ENCODE measurements at places on chromosomes 4 and X.

- no peak for DNase-seq
Measured at GRCh38 chrX:3748052-3748559, 34.7 kb upstream of the PRKX start.

DNA sequence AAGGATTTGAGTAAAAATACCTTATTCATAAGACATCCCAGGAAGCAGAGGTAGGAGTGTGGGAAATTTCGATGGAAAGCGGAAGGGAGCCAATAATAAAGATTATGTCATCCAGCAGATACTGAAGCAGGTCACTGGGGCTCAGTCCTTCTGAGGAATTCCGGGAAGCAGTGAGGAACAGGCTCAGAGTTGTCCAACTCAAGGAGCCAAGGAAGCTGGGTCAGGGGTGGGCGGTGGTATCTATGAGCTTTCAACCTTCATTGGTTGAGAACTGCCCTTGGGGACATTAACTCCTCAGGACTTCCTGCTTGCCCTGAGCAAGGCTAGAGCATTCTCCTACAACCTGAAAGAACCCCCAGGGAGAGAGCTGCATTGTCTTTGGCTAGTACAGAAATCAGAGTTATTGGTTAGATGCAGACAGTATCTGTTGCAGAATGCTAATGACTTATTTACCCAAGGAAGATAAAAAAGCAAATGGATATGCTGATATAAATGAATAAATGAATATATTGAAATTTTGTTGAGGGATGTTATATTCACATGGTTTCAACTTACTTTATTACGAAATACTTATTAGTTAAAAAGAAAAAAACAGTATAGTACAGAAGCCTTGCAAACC, 68.2 kb downstream of the DMP1 start:
- no peak for DNase-seq

DNA sequence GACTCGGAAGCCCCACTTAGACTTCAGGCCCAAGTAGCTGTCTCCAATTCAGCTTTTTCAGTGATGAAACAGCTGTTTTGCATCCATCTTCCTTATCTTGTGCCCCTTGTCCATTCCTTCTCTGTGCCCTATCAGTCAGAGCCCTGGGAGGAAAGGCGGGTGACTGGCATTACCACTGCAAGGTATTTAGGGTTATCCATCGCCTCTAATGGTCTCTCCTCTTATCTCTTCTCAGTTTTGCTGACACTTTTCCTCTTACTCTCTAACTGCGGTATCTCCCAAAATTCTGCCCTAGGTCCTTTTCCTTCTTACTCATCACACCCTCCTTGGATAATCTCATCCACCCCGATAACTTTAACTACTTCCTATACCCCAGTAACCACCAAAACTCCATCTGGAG, 13.7 kb downstream of the GAB3 start:
- DNase-seq: no peak

DNA sequence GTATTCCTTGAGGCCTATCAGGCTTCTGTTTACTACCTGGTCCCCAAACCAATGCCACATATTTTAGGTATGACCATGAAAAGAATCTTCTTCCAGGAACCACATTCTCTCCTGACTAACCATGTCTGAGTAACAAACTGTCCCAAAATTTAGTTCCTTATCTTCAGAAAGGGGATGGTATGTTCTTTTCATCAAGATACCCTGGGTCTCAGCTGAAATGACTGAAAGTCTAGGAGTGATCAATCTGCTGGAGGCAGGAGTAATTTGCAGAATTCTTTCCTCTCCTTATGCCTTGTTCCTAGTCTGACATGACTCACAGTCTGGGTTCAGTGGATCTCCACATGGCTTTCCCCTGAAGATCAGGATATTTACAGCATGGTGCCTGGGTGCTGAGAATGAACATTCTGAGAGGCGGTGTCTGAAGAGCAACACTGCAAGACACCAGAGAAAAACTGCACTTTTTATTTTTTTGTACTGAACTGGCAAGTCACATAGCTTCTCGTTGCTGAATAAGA, 665.5 kb downstream of the TLL1 start:
- DNase-seq: no peak

DNA sequence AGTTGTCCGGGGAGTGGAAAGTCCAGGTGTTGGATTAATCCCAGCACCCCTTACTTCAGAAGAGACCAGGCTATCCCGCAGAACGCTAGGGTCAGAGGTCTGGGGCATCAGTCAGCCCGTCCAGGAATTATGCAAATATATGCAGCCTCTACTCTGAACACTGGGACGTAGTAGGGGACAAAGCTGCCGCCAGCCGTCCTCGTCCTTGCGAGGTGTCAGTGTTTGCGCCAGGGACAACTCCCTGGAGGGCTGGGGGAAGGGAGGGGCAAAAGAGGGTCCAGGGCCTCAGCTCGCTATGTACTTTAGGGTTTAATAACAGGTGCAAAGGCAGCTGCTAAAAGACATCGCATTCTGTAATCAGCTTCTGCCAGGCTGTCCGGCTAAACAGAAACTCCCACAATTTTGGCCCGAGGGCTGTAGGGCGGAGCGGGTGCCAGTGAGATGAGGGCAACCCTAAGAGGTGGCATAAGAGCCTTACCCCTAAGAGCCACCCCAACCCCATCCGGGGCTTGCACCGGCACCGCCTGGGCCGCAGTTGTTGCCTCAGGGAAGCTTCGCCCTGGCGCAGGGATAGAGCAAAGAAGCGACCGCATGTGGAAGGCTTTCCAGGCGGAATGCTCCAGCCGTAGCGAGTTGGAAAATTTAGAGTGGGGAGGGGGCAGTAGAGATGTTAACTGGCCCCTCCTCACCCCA, 8.4 kb downstream of the HAND2 start:
- DNase-seq: no peak

GRCh38 chrX:41029332-41029731, 55.9 kb upstream of the USP9X start:
- DNase-seq: no peak

- DNase-seq: no peak
Measured at GRCh38 chr4:6492027-6492590, 19.7 kb upstream of the PPP2R2C start.

- DNase-seq: no peak
Measured at GRCh38 chr4:129117705-129118104, 21.8 kb downstream of the C4orf33 start.

GRCh38 chr4:23979534-23979933, 89.7 kb upstream of the PPARGC1A start:
- no peak for DNase-seq

DNA sequence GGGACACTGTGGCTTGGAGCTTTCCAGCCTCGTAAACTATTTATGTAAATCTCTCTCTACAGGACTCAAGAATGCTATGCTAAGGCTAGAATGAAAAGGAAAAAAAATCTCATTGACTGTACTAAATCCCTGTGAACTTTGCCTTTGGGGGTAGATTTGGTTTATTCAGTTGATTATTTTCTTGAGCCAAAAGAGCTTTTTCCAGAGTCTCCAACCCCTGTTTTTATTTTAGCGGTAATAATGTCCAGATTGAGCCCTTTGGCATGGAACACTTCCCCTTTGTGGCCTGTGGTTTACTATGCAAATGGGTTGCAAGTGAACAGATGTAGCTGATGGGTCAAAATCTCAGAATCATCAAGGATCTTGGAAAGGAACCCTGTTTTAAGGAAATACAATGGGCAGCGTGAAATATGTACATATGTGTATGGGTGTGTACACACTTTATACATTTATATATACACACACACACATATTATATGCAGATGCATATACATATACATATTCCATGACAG, 72.9 kb downstream of the FAM9B start:
- no peak for DNase-seq

DNA sequence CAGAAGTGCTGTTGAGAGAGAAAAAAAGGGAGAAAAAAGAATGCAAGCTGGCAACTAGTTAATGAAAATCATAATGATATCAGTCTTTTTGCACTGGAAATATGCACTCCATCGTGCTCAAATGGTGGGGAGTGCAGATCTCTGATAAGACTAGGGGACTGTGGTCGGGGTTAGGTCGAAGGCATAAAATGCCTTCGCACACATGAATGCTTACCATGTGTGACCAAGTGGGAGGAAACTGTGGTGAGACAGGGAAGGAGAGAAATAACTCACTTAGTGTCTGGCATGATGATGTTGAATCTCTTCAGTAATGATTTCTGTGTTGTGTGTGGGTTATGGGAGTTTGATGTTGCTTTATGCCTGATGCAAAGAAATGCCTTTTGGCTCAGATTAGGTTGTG, 358.9 kb downstream of the FBXO8 start:
- no peak for DNase-seq

DNA sequence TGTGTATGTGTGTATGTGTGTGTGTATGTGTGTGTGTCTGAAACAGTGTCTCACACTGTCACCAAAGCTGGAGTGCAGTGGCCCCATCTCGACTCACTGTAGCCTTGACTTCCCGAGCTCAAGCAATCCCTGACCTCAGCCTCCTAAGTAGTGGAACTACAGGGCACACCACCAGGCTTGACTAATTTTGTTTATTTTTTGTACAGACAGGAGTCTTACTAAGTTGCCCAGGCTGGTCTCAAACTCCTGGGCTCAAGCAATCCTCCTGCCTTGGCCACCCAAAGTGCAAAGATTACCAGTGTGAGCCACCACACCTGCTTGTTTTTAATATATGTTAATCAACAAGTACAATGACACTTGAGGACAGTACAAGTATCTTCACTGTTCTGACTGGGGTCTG, 92.4 kb downstream of the APBB2 start:
- DNase-seq: no peak

GRCh38 chr4:150990250-150990649, 24.8 kb downstream of the LRBA start:
- DNase-seq: no peak

DNA sequence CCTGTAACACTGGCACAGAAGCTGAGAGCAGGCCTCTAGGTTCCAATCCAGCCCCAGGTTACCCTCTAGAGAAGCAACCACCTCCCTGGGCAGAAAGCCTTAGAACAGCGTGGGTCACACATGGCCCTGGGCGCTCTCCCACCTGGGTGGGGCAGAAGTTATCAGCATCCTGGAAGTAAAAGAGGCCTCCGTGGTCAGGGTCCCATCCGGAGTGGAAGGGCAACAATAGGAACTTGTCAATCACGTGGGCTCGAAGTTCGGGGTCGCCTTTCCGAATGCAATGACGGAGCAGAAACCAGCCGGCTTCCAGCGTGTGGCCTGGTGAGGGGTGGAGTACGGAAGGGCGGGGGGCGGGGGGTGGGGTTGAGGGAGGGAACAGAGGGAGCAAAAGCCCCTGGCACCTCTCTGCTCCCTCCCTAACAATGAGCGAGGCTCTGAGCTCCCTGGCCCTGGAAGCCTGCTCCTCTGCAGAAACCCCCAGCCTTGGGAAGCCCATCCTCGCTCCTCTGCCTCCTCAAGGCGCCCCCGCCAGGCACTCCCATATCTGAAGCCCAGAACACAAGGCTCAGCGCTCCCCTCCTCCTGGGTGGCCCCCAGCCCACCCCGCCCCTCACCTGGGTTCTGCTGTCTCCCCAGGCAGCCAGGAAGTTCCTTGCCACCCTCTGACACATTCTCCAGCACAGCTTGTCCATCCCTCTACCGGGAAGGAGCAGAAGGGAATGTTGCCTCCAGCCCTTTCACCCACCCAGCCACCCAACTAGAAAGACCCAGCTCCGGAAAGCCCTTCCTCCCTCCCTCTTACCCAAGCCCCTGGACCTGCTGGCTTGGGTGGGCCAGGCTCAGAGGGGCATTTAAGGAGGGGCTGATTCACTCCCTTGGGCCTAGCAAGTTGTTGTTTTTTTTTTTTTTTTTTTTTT, 2.8 kb downstream of the RENBP start:
- DNase-seq: no peak

- no peak for DNase-seq
Measured at GRCh38 chrX:2468261-2469195, 32.2 kb downstream of the DHRSX start.

- no peak for DNase-seq
Measured at GRCh38 chr4:24772061-24772705, 23.2 kb upstream of the SOD3 start.

DNA sequence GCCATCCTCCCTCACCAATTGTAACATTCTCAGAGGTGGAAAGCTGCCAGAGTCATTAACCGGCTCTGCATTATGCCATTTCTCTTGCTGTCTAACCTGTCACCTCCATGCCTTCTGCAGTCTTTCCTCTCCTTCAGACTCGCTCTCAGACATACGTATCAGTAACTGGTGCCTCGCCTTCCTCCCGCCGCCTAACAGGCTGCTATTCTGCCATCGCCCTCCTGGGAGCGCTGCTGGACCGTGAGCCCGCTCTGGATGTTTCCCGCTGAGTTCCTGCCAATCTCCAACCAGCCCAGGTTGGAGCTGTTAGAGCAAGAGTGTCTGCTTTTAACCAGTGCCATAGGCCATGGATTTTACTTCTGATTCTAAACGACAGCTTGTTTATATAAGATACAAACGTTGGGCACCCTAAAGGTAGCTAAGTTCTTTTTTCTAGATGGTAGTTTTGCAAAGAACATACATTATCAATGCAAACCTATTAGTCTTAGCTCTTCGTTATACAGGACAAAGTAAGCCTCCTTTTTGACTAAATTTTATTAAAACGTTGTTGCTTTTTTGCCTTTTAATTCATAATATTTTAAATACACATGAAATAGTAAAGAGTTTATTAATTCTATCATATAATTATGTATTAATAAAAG, 59.5 kb upstream of the NEIL3 start:
- peak; percentile 63 for DNase-seq

DNA sequence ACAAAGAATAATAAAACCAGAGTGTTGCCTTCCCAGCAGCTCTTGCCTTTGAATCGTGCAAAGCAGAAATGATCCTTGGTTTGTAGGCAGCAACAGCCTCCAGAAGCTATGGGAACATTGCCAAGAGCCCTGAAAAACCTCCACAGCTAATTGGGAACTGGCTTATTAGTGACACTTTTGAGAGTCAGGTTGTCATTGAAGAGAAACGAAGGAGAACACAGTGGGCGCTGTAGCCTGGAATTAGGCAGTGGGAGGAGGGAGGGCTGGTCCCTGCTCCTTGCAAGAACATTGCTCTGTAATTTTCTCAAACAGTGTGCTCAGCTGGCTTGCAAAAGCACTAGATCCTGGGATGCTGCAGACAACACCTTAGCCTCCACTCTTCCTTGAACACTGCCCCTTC, 331.5 kb upstream of the EMCN start:
- no peak for DNase-seq

DNA sequence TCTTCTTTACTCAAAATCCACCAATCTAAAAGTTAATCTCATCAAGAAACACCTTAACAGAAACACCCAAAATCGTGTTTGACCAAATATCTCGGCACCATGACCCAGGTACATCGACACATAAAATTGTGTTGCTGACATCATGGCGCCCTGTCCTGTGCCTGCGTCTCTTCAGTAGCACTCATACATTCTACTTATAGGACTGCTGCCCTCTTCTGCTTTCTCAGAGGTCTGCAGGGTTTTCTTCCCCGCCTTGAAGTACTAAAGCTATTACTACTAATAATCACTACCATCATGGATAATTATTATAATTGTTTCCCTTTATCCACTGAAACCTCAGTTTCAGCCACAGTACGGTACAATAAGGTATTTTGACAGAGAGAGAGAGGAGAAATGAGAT, 1403.1 kb upstream of the TENM3 start:
- no peak for DNase-seq

GRCh38 chr4:109486007-109486406, 52.4 kb downstream of the SEC24B start:
- DNase-seq: no peak
